ENCODE measurements at places on chromosomes 6 and 20. TPM values are rescaled to one million over a fixed set of nuclear protein-coding genes. Genes with fewer than 3 reads are reported as not detected.

The ZNF165 gene
- 0.84 TPM for total RNA-seq

GRCh38 chr6:7401075-7401474 is 11.5 kb downstream of the RIOK1 start:
- no peak for DNase-seq

DNA sequence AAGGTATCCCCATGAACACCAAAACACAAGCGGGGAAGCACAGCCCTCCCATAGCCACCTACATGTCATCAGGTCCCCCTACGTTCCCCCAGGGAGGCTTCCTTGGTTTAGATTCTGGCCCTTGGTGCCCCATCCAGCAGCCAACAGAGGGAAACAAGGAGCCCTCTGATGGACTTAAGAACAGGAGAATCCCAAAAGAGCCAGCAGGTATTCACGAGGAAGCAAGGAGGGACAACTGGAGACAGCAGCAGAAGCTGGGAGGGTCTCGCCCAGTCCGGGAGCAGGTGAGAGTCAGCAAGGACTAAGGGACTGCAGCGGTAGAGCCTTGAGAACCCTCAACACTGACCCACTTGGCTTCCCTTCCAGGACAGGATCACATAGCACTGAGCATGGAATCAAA is 58.4 kb upstream of the TOP1 start:
- no peak for DNase-seq

DNA sequence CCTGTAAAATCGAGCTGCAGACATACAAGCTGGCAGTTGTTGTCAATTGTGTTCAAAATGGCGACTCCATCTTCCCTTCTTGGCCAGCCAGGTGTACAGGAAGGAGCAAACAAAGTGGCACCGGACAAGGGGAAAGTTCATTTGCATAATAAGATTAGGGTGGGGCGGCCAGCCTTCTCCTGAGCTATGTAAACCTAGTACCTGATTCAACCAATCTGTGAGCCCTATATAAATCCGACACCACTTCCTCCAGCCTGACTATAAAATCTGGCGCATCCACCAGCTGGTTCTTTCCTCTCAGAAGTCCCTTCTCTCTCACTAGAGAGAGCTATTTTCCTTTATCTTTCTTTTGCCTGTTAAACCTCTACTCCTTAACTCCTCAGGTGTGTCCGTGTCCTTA is 8.1 kb upstream of the HBS1L start:
- no peak for DNase-seq

- DNase-seq, result no peak
Observed at GRCh38 chr20:19787366-19787765, 29.3 kb downstream of the RIN2 start.

The CALHM5 gene
- 0.05 TPM for total RNA-seq

DNA sequence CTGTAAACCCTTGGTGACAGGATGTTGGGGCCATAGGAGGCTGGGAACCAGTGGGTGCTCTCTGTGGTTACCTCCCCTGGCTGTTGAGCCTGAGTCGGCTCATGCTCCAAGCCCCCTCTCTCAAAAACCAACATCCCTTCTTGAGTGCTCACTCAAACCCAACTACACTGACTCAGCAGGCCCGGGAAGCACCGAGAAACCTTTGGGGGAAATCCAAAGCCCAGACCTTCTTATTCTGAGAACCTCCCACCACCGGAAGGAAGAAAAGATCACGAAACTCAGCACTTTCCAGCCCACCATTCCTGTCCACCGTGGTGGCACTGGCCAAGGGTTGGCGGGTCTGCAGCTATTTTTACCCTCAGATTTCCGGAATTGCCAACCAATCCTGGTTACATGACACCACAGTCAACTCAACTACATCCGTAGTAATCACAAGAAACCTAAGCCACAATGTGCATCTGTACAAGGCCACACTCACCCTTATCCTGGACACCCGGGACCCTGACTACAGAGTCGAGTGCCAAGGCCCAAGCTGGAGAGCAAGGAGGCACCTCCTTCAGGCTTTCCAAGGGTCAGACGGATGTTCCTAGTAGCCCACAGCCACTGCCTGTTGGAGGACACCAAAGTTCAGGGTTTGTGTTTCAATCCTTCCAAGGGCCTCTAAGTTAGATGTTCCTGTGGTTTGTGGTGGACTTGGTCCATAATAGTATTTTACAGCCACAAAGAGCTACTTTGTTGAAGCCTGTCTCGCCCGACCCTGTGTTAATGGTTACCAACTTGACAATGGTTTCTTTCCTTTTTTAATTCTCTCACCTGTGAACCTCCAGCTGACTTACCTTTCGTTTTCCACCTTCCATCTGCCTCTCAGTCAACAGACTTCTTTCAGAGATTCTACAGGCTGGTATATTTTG is 317.0 kb downstream of the CDC5L start:
- DNase-seq, result no peak

The SLC35D3 gene
- total RNA-seq, result not detected

The RSPH4A gene
- total RNA-seq, result not detected

DNA sequence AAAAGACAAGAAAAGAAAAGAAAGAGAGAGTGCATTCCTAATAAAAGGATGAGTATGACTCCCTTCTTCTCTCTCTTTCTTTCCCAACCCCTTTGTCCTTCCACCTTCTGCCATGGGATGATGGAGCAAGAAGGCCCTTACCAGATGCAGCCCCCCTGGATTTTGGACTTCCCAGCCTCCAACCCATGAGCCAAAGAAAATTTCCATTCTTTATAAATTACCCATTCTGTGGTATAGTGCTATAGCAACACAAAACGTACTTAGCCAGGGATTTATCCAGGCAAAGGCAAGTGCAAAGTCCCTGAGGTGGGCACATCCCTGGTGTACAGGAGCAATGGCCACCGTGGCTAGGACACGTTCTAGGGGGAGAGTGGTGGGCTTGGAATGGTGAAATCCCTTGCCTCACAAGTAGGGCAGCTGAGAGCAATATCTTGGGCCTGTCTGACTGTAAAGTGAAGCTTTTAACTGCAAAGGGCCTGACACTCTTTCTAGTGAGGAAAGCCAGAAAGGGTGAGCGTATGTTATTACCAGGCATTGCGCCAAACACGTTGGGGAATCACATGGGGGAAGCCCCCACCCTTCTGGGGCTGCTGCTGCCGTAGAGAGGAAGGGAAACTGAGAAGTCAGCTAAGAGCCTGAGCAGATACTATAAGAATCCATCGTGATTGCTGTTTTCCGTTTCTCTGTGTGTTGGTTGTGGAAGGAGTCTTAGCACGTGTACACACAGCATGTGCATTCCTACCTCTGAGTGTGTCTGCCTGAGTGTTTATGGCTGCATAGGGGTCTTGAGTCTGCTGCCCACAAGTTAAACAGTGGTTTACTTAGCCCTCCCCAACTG is 50.7 kb upstream of the SIRPA start:
- no peak for DNase-seq

The RIMS4 gene
- 0.35 TPM for total RNA-seq

DNA sequence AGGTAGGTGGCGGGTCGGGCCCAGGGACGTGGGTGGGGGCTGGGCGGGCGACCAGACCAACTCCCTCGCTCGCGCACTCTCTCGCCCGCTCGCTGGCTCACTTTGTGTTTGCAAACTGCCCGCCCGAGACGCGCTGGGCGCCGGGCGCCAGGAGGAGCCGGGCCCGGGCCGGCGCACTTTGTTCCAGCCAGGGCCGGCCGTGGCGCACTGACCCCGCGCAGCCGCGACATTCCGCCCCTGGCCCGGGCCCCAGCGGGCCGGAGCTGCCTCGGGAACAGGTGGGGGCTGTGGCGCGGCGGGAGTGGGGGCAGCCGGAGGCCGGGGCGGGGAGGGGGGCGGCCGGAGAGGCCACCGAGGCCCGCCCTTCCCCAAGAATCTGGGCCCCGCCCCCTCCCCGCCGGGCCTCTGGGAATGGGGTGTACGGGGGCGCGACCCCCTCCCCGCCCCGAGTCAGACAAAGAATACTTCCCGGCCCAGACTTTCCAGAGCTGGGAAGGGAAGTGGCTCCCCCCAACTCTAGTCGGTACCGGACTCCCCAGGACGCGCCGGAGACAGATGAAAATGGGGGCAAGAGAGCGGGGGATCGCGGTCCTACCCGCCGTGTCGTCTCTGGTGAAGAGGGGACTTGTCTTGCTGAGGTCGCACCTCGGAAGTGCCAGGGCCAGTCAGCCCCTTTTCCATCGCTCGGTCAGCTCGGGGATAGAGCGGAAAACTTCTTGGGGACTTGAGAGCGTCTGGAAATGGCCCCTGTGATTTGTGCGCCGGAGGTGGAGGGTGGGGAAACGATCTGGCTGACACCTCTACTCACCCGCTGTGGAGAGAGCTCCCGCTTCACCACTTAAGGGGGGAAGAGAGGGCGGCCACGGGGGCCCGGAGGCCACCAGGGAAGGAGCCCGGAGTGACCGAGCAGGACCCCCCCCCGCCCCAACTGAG is 951 bp downstream of the FOXP4 start:
- DNase-seq, result no peak

GRCh38 chr6:11067348-11067747 is 23.2 kb upstream of the ELOVL2 start:
- no peak for DNase-seq

DNA sequence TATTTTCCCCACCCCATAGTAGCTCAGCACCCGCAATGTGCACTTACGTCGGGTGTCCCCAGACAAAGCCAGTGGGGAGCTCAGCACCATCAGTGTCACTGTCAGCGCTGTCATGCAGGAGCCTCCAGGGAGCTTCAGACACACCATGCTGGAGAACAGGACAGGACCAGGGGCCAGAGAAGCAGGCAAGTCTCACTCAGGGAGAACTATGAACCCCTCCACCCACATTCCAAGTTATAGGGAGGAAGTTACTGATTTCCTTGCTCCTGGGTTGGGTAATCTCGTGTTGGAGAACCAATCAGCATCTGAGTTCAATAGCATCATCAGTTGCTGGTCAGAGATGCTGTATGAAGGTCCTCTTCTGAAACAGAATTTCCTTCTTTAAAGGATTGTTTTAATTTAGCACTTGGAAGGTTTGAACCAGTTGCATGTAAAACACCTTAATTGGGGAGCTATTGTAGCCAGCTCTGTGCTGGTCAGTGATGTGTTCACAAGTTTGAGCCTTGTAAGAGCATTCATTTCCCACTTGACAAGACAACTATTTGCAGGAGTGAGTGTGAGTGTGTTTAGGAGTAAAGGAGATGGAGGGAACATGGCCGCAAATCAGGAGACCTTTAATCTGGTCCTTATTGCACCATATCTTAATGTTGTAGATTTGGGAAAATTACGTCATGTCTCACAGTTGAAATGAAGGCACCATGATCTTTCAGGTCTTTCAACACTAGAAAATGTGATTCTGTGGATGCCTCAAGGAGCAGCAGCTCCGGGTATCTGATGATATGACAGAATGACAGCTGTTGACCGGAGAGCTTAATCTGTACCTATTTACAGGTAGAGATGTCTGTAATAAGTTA is at the start of gene HLA-DRB1:
TSS of gene HLA-DRB1 (minus strand) at position 253 of the 854 bp plus-strand sequence. CDS start at position 147, 106 bp downstream.
- no peak for DNase-seq

DNA sequence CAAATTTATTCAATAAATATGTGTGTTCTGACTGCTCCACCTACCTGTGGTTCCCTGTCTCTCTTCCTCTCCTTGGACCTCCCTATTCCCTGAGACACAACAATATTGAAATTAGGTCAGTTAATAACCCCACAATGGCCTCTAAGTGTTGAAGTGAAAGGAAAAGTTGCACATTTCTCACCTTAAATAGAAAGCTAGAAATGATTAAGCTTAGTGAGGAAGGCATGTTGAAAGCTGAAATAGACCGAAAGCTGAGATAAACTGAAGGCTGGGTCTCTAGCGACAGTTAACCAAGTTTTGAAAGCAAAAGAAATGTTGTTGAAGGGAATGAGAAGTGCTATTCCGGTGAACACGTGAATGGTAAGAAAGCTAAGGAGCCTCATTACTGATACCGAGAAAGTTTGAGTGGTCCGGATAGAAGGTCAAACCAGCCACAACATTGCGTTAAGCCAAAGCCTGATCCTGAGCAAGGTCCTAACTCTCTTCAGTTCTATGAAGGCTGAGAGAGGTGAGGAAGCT is 34.1 kb downstream of the UST start:
- no peak for DNase-seq

GRCh38 chr6:84197708-84198107 is 29.7 kb downstream of the CEP162 start:
- DNase-seq, result no peak

GRCh38 chr6:12065321-12066140 is 53.4 kb downstream of the HIVEP1 start:
- DNase-seq, result no peak

The CD24 gene
- 305 TPM for total RNA-seq

The TGM3 gene
- total RNA-seq, result 0.10 TPM

The SLC22A7 gene
- not detected for total RNA-seq

GRCh38 chr6:3376064-3376463 is 80.8 kb downstream of the SLC22A23 start:
- DNase-seq, result no peak

The BICRAL gene
- total RNA-seq, result 7.3 TPM

DNA sequence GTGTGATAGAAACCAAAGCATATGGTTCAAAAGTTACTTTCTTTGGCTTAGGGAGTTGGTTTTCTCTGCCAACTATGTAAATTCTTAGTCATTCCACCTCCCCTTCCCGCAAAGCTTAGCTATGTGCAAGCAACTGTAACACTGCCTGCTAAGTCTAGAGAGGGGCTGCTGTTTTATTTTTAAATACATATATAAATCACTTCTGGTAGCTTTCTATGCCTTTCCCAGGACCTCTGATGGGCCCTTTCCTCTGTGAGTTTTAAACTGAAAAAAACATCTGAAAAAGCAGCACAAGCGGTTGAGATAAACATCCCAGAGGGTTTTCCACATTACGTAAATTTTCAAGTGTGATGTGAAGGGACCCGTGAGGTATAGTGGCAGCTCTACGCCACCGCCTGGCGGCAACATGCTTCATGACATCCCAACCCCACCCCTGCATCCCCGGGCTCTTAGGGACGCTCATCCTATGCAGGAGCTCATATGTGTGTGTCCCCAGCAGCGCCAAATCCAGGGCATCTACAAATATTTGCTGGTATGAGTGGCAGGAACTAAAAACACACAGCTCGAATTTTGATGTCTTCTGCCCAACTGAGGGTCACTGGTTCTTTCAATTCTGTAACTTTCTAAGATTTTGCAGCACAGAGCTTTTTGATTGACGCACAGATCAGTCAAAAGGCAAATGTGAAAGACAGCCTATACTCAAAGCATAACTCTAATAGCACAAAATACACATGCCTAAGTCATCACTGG is 12.7 kb downstream of the SAYSD1 start:
- no peak for DNase-seq

The SUMO4 gene
- total RNA-seq, result 0.87 TPM

The GABRR1 gene
- not detected for total RNA-seq

GRCh38 chr6:8234321-8234720 is 132.0 kb upstream of the EEF1E1 start:
- no peak for DNase-seq

The RSPO3 gene
- total RNA-seq, result 11.8 TPM

- DNase-seq, result no peak
Observed at GRCh38 chr20:753897-754635, 14.2 kb downstream of the SLC52A3 start.

GRCh38 chr20:23622839-23623343 is 14.9 kb downstream of the CST3 start:
- DNase-seq, result peak; percentile 83

DNA sequence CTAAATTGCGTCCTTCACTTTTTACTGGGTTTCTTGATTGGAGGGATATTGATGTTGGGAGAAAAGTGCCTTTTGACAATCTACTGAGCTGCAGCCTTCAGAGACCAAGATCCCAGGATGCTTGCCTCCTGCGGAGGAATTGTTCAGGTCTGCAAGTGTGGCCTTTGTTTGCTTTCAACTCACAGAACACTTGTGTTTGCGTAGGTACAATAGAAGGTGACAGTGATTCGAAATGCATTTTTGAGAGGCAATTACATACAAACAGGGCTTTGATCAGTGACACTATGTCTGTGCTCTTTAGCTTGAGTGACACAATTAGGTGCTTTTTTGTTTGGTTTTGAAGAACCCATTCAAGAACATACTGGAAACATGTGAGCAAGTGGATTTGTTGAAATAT is 600.6 kb downstream of the QKI start:
- no peak for DNase-seq
